Ecto neural progenitor cell (in vitro differentiated cells): ENCODE measurements at places on chromosomes 2 and 18.

DNA sequence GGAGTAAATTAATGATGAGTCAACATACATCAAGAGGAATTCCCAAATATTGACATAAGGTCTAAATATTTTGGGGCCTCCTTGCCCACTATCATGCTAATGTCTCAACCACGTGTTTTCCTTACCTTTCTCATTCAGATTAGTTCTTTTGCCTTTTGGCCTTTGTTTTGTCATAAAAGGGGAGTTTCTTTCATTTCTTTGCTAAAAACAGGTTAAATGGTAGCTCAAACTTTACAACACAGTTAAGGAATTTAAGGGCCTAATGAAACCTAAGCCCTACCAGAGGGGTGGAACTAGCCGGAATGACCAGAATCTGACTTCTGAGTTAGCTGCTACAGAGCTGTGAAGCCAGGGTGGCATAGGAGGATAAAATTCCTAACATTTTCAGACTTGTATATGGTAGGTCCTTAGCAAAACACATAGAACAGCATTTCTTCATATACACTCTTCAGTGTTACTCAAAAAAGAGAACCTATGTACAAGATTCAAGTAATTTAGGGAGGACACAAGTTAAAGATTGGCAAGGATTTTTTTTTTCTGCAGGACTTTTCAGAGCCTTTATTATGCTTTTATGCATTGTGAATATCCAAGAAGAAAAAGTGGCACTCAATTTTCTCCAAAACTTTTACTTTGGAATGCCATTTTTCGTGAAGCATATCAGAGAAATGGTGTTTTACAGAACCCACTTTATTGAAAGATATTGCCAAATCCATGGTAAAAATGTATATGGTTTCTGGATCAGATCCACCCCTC, 633.1 kb downstream of the ARHGAP15 start:
- DNase-seq = no peak

GRCh38 chr2:84201158-84201557, 257.9 kb downstream of the SUCLG1 start:
- no peak for DNase-seq

DNA sequence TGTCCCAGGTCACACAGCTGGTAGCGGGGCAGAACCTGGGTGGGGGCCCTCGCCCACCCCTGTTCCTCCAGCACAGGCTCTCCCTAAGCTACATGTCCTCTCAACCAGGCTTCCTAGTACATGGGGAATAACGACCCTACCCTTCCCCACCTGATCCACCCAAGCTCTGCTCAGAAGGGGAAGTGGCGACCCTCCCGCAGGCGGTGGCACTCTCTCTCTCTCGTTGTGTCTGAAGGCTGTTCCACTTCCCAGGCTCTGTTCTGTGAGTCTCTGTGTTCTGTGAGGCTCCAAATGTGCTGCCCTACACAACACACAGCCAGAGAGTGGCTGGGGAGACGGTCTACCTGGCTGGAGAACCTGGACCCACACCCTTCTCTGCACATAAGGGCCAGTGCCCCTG, 135.8 kb downstream of the COPS8 start:
- no peak for DNase-seq

DNA sequence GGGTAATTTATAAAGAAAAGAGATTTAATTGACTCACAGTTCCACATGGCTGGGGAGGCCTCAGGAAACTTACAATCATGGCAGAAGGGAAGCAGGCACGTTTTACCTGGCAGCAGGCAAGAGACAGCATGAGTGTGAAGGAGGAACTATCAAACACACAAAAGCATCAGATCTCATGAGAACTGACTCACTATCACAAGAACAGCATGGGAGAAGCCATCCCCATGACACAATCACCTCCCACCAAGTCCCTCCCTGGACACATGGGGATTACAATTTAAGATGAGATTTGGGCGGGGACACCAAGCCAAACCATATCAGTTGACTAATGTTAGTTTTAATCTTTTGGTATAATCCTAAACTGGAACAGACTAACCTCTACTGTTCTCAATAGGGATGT, 49.1 kb upstream of the CPO start:
- no peak for DNase-seq

DNA sequence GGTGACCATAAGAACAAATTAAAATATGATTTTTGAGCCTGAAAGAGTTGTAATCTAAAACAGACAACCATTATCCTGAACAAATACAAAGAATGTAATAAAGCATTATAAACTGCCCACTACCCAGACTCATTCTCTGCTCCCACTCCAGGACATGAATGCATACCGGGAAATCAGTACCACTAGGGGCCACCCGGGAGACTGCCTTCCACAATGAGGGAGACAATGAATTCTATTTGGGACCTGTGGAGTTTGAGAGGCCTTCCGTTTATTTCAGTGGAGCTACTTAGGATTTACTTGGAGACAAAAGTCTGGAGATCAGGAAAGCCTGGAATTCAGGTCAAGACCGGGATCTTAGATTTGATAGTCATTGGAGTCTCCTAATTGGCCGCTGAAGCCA, 50.0 kb downstream of the NAB1 start:
- DNase-seq = peak; percentile 61

DNA sequence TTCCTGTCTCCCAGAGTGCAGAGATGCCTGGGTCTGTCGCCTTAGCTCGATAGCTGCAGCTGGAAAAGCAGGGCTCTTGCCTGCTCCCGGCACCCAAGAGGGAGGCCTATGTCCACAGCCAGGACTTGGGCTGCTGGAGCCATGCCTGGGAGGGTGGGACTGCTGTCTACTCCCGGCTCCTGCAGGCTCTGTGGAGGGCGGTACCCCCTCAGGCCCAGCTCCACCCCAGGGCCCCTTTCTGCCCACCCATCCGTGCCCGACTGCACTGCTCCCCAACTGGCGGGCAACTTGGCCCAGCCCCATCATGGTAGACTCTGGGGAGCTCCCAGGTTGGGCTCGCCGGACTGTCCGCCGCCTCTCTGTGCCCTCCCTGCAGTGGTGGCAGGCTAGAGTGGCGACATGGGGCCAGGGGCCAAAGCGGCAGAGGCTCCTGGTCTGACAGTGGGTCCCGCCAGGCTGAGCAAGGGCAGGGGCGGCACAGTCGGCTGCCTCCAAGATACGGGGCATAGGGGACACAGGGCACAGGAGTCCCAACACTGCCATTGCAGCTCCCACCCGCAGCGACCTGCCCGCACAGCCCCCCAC, 901.0 kb downstream of the CCDC85A start:
- DNase-seq = no peak

GRCh38 chr2:26859622-26860021, 11.7 kb downstream of the DPYSL5 start:
- DNase-seq = no peak

DNA sequence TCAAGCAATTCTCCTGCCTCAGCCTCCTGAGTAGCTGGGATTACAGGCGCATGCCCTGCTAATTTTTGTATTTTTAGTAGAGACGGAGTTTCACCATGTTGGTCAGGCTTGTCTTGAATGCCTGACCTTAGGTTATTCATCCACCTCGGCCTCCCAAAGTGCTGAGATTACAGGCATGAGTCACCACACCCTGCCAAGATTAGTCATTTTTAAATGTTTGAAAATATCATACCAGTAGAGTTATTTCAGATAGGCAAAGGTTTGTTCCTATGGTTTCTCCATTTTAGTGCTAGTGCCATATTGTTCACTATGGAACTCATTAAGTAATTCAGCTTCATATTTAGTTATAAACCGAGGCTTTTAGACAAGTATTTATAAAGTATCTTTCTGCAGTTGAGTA, 52.3 kb downstream of the HIBCH start:
- DNase-seq = no peak

- no peak for DNase-seq
Observed at GRCh38 chr2:126653761-126654160, 2.2 kb upstream of the GYPC start.
